ENCODE measurements at places on chromosomes 7 and 10. TPM values are rescaled to one million over a fixed set of nuclear protein-coding genes. Genes with fewer than 3 reads are reported as not detected.

NPSR1 gene
- total RNA-seq = not detected

LRRC17 gene
- total RNA-seq = 2.0 TPM

SBDS gene
- 57.1 TPM for total RNA-seq

LDB3 gene
- total RNA-seq = 0.97 TPM

TRPV6 gene
- total RNA-seq = not detected

ANXA8 gene
- 0.67 TPM for total RNA-seq

LIPM gene
- total RNA-seq = not detected

CHCHD1 gene
- total RNA-seq = 15.3 TPM

FFAR4 gene
- total RNA-seq = not detected

TMUB1 gene
- 13.6 TPM for total RNA-seq

SLC13A1 gene
- not detected for total RNA-seq

EN2 gene
- total RNA-seq = not detected

CPA2 gene
- total RNA-seq = not detected

PRF1 gene
- total RNA-seq = 8.7 TPM

ASB10 gene
- not detected for total RNA-seq

DRGX gene
- total RNA-seq = not detected

DNA2 gene
- total RNA-seq = 6.9 TPM

CADPS2 gene
- total RNA-seq = 36.4 TPM

PDK4 gene
- 509 TPM for total RNA-seq

TMEM130 gene
- 3.9 TPM for total RNA-seq

ORC5 gene
- 18.5 TPM for total RNA-seq

DDC gene
- total RNA-seq = not detected

MSANTD7 gene
- 23.2 TPM for total RNA-seq

CREB5 gene
- total RNA-seq = 24.4 TPM

UTF1 gene
- total RNA-seq = not detected

SLC16A9 gene
- total RNA-seq = 63.0 TPM

SAP25 gene
- 6.0 TPM for total RNA-seq

TFPI2 gene
- 10.5 TPM for total RNA-seq

PTPN20 gene
- 3.5 TPM for total RNA-seq

CACNA2D1 gene
- 47.4 TPM for total RNA-seq

C10orf105 gene
- total RNA-seq = not detected

SUN3 gene
- not detected for total RNA-seq

LRRC61 gene
- total RNA-seq = 16.9 TPM

PLEKHA1 gene
- 9.2 TPM for total RNA-seq

ZC3HAV1L gene
- 10.0 TPM for total RNA-seq

TRPV5 gene
- not detected for total RNA-seq

DBNL gene
- 71.5 TPM for total RNA-seq

PPIF gene
- total RNA-seq = 12.6 TPM

DYDC2 gene
- 0.73 TPM for total RNA-seq

EFCAB10 gene
- total RNA-seq = not detected

BAZ1B gene
- total RNA-seq = 77.8 TPM

RSPH10B gene
- not detected for total RNA-seq
